Ammon's horn (tissue), 1 donor: ENCODE measurements at places on chromosomes 16 and 17.

GRCh38 chr17:46928467-46929261 lies 5.7 kb downstream of the GOSR2 start:
- DNase-seq: no peak

- DNase-seq: no peak
These were observed 269.3 kb upstream of the TBX2 start for GRCh38 chr17:61130330-61130729.

- DNase-seq: peak; percentile 91
These were observed 812 bp upstream of the PPP1R9B start for GRCh38 chr17:50151041-50151936.

DNA sequence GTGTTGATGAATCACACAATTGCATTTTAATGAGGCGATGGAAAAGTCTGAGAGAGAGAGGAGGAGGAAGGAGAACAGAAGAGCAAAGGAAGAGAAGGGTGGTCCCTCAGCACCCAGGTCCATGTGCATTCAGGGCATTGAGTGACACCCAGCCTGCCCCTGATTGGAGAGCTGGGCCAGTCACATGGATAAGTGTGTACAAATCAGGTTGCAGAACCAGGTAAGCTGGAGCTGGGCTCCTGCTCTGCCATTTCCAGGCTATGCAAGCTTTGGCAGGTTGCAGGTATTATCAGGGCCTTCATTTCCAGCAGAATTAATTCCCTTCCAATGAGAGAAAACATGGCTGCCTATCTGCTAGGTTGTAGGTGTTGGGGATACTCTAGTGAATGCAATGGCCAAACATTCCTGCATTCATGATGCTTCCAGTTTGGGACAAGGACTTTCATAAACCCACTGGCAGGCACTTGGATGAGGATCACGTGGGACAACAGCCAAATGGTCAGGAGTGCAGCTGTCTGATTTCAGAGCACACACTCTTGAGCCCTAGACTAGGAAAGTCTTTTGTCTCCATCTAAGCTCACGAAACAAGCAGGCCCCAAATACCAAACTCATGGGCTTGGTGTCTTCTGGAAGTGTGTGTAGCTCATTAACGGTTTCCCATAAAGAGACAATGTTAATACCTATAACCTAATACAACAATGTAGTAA lies 577.9 kb upstream of the CDH5 start:
- DNase-seq: no peak

DNA sequence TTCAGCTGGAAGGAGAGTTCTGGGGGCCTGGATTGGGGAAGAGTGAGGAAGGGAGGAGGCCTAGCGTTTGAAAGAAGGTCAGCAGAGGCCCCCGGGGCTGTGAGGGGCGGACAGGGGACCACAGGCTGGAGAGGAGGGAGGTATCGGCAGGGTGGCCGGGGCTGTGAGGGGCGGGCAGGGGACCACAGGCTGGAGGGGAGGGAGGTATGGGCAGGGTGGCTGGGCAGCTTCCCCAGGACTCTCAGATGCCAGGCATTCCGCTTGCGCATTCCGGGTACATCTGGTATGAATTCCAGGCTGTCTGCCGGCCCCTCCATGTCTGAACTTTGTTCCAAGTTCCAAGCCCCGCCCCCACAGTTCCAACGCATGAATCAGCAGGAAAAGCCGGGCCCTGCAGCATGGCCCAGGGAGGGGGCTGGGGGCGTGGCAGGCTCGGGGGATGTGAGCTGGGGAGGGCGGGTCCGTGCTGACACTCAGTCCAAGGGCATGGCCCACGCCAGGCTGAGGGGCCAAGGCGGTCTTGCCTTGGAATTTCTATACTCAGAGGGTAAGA lies 4.3 kb upstream of the TLCD2 start:
- DNase-seq: peak; percentile 78

DNA sequence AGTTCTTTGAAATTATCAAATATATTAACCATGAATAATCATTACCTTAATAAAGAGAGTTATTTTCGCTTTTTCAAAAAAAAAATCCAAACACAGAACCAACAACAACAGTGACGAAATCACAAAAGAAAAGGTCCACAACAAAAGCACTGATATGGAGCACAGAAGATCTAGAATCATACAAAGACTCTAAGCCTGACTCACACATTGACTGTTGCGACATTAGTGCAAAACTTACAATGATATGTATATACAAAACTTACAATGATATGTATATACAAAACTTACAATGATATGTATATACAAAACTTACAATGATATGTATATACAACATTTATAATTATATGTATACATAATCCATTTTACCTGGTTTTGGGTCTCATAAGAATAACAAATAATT lies 117.7 kb downstream of the USP22 start:
- DNase-seq: no peak

DNA sequence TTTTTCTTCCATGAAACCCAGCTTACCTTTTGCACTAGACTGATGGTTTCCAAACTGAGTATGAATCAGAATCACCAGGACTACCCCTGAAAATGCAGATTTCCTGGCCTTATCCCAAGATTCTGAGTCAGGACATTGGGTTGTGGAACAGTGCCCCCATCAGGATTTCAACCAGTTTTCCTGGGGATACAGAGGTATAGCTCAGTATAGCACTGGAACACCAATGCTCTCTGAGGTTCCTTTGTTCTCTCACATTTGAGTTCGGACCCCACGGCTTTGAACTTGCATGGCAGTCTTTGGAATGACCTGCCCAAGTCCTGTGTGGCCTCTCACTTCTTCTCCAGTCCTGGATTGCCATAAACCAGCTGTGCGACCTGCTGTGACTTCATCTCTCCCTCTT lies 12.8 kb upstream of the CCL8 start:
- peak; percentile 17 for DNase-seq

GRCh38 chr17:31524926-31525800 lies 133.7 kb downstream of the RAB11FIP4 start:
- DNase-seq: peak; percentile 84

DNA sequence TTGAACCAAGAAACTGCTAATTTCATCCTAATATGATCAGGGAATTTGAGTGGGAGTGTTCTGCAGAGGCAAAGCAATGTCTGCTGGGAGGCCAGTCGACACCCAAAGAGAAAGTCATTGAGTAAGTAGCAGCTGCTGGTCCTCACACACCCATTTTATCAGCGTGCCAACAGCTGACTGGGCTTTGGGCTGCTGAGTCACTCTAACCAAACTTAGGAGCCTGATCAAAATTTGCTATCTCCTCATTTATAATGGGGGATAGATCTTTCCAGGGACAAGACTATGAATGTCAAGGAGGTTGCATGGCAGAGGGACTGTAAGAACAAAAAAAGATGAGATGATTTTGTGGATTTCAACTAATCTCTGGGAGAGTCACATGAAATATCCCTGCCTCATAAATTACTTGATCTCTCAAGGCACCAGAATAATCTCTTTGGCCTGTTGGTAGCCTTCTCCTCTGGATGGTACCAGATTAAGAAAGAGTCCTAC lies 32.9 kb downstream of the CPSF4L start:
- DNase-seq: peak; percentile 69

DNA sequence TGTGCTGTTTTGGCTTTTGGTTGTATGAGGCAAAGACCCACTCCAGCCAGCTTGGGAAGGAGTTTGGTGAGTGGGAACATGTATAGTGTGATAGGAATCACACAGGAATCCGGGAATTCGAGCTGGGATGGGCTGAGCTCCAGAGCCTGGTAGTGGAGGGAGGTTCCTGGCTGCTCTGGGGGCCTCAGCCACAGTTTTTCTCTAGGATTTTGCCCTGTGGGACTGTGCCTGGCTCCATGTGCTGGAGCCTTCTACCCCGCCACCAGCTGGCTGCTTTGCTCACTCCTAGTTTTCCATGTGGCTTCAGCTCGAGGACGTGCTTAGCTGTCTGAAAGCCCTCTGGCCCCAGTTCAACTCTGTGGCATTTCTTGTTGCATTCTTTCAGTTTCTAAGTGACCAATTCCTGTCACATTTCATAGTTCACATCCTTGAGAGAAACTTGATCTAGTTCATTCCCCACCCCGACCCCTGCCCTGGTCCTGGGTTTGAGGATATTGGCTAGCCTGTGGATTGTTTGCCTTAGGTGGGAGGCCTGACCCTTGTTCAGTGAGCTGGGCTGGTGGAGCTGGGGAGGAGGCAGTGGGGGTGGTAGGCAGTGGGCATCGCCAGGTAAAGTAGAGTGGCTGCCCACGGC lies 5.0 kb downstream of the SEC14L1 start:
- peak; percentile 86 for DNase-seq

DNA sequence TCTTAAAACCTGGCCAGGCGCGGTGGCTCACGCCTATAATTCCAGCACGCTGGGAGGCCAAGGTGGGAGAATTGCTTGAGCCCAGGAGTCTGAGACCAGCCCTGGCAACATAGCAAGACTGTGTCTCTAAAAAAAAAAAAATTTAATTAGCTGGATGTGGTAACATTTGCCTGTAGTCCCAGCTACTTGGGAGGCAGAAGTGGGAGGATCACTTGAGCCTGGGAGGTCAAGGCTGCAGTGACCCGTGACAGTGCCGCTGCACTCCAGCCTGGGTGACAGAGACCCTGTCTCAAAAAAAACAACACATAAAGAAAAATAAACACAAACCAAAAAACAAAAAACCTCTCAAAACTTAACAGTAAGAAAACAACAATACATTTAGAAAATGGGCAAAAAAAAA lies 106.3 kb downstream of the SMG6 start:
- DNase-seq: no peak

- DNase-seq: no peak
These were observed 6.1 kb upstream of the ADAT1 start for GRCh38 chr16:75629132-75629531.

DNA sequence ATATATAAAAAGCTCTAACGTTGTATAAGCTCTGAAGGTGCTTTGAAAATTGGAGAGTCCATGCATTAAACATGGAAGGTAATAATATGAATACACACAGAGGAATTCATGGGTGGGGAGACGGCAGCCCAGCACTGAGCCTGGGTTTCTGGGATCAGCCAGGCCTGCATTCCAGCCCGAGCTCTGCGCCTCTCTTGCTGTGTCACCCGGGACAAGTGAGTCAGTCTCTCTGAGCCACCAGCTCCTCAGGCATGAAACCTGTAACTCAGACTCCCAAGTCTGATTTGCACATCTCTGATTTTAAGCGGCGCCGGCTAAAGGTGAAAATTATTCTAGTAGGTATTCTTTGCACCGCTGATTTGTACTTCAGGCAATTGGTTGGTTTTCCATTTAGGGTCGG lies 238.8 kb downstream of the MRTFB start:
- DNase-seq: no peak

DNA sequence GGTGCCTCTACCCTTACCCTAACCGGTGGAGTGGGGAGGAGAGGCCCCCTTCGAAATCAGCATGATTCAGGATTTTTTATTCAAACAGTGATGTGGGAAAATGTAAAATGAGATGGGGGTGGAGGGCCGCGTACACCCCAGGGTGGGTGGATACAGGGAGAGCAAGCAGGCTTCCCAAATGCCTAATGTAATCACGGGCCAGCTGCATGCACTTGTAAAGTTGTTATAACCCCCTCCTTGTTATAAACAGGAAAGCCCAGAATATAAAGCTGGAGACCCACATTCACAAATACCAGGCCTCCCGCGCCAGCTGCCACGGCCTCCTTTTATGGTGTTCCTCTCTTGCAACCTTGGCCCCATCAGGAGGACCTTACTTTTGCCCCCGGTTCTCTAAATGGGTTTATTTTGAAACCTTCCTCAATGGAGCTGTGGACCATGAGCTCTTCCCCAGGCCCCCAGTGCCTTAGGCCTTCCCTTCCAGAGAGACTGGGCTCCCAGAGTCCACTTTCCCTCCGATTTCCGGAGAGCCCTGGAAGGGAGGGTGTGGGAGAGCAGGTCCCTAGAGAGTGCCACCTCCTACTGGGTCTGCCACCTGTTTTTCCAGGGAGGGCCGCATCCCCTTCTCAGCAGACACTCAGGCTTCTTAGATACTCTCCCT lies 906 bp upstream of the FOXL1 start:
- DNase-seq: no peak

DNA sequence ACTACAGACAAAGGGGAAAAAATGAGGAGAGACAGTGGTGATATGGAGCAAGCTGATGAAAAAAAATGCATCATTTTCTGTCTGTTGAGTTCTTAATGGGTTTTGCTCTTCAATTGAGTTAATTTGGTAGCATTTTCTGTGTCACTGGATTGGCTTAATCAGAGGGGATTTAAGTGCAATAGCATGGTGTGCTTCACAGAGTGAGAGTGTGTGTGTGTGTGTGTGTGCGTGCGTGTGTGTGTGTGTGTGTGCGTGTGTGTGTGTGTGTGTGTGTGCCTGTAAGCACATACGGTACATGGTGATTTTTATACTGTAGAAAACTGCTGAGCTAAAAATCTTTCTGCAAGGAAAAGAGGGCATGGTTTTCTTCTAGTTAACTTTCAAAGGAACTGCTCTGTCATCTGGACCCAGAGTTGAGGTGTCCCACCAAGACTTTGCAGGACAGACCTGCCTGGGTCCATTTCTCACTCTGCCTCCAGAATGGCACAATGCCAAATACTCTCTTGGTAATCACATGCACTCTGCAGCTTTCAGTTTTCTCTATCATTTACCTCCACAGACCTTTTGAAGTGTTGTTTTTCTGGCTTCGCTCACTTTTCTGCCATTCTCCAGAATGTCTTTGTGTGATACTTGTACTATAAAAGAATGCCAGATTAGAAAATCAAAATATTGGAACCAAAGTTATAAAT lies 952.6 kb upstream of the SOX9 start:
- DNase-seq: no peak

- DNase-seq: no peak
These were observed 27.8 kb upstream of the NAT9 start for GRCh38 chr17:74803971-74804370.

DNA sequence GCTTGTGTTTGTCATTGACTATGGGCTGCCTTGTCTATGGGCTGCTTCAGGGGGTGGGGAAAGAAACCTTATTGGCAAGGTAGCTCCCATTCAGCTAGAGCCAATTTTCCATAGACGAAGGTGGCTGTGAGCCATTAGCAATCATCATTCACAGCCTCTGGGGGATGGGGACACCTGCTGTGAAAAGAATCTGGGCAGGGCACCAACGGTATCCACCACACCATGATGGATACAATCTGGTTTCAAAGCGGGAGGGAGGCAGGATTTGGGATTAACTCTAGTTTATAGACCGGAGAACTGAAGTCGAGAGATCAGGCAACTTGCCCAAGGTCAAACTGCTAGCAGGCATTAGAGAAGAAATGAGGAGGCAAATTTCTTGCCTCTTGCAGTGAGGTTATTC lies 182.3 kb downstream of the SHISA9 start:
- DNase-seq: no peak

DNA sequence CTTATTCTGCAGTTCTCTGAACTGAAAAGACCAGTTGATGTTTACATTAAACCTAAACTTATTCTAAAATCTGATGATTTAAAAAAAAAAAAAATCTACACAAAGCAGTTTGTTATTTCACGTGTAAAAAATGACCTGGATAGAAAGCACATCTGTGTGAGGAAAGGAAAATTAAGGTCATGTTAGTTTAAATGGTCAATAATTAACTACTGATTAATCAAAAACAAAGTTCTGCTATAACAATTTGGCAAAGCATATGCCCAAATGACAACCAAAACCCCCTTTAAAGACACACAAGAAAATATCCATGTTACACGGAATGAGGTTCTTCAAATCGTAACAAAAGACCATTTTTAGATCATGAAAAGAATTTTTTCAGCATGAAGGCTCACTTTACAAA lies 30.4 kb downstream of the CACNG1 start:
- no peak for DNase-seq

- no peak for DNase-seq
These were observed 277.7 kb downstream of the UTP18 start for GRCh38 chr17:51537996-51538550.

GRCh38 chr17:6592173-6592572 lies 35.8 kb upstream of the PITPNM3 start:
- DNase-seq: no peak

GRCh38 chr17:44543213-44543904 lies 13.9 kb upstream of the FZD2 start:
- no peak for DNase-seq

- DNase-seq: no peak
These were observed 39.4 kb downstream of the SLC47A1 start for GRCh38 chr17:19573075-19573474.
